ENCODE measurements at places on chromosomes 5 and 9. TPM values are rescaled to one million over a fixed set of nuclear protein-coding genes. Genes with fewer than 3 reads are reported as not detected.

C9orf40 gene
- total RNA-seq: 21.6 TPM

PPIP5K2 gene
- 23.4 TPM for total RNA-seq

ADAMTSL2 gene
- total RNA-seq: 0.10 TPM

ANKRD34B gene
- total RNA-seq: not detected

FER gene
- 9.0 TPM for total RNA-seq

IQGAP2 gene
- total RNA-seq: 0.52 TPM

EFNA5 gene
- 2.5 TPM for total RNA-seq

STC2 gene
- total RNA-seq: 311 TPM

HSD17B4 gene
- total RNA-seq: 169 TPM

DNAJC21 gene
- total RNA-seq: 38.2 TPM

GAPT gene
- total RNA-seq: not detected

DNM1 gene
- 14.0 TPM for total RNA-seq

BAAT gene
- not detected for total RNA-seq

HACD4 gene
- 4.1 TPM for total RNA-seq

RELL2 gene
- total RNA-seq: 8.3 TPM

TRPM3 gene
- not detected for total RNA-seq

PRSS3 gene
- total RNA-seq: 3.1 TPM

NSUN2 gene
- total RNA-seq: 54.8 TPM

SPATA31E1 gene
- total RNA-seq: not detected

TRIM36 gene
- 3.6 TPM for total RNA-seq

TSSK1B gene
- total RNA-seq: not detected

TMC1 gene
- total RNA-seq: not detected

GLRA1 gene
- not detected for total RNA-seq

PLAC8L1 gene
- not detected for total RNA-seq

ZNF782 gene
- total RNA-seq: 2.0 TPM

ENTREP1 gene
- not detected for total RNA-seq

PARP8 gene
- 4.1 TPM for total RNA-seq

SYNPO gene
- total RNA-seq: 5.6 TPM
